ENCODE measurements at places on chromosomes 7 and 10.

- DNase-seq = no peak
These were observed 10.2 kb downstream of the HIPK2 start for GRCh38 chr7:139767561-139767982.

DNA sequence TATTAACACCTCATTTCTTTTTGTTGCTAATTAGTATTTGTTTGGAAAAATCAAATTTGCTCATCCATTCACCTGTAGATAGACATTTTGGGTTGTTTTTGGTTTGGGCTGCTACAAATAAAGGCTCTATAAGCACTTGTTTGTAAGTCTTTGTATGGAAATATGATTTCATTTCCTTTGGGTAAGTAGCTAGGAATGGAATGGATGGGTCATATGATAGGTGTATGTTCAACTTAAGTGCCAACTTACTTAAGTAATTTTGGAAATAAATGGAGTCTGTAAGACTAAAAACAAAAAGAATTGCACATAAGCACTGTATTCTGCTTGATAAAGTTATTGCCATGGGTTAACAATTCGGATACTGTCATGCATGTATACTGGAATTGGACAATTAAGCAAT is 157.7 kb upstream of the NAMPT start:
- DNase-seq = no peak

- no peak for DNase-seq
These were observed 9.1 kb downstream of the RASSF4 start for GRCh38 chr10:44968500-44969400.

DNA sequence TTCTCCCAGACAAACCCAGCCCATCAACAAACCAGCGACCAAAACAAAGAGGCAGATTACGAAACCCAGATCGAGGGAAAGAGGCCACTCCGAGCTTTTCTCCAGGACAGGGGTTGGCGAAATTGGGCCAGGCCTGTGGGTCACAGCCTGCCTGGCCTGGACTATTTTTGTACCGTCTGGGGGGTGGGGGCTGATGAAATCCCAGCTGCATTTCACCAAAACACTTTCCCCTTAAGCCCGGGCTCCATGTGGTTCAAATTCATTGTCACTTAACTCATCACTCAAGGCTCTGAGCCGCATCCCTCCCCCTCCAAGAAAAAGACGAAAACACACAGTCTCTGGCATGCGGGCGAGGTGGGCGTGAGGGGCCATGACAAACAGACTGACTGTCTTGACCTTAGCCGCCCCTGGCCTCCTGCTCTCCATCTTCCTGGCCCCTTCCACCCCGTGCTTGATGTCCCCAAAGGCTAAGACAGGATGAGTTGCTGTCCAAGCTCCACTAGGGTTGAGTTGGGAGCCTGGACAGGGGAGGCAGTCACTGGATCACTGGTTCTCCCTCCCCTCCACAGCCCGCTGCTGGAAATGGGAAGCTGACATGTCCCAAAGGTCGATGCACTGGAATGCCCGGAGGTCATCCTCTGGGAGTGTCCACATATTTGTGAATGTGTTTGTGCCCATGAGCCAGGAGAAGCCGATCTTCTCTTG is 19.2 kb downstream of the TMEM270 start:
- no peak for DNase-seq

- no peak for DNase-seq
These were observed 202.8 kb upstream of the NOBOX start for GRCh38 chr7:144606261-144606660.

DNA sequence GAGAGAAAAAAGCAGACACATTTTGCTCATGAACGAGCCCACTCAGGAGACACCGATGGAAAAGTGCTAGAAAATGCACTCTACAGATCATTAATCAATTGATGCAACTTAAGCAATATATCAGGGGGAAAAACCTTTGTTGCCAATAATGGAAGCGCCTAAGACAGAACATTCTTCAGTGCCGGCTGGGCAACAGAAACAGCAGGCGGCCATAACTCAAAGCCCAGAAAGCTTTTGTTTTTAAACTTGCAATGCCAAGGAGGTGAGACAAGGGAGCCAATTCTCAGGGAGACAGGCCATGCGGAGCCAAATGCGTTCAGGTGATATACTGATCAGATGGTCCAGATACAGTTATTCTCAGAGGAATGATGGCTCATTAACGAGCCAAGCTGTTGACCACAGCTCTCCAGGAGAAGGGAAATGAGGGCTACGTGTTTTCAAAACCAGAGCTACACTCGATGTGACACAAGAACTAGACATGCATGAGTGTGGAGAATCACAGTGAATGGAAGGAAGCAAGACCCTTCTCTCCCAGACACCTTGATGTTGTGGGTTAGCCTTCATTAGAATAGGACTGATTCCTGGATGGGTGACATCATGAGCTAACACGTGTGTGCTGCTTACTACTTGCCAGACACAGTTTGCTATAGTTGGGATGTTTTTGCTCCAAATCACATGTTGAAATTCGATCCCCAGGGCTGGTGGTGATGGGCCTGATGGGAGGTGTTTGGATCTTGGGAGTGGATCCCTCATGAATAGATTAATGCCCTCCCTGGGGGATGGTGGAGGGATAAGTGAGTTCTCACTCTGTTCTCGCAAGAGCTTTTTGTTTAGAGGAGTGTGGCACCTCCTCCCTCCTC is 79.1 kb upstream of the KCNMA1 start:
- DNase-seq = no peak

DNA sequence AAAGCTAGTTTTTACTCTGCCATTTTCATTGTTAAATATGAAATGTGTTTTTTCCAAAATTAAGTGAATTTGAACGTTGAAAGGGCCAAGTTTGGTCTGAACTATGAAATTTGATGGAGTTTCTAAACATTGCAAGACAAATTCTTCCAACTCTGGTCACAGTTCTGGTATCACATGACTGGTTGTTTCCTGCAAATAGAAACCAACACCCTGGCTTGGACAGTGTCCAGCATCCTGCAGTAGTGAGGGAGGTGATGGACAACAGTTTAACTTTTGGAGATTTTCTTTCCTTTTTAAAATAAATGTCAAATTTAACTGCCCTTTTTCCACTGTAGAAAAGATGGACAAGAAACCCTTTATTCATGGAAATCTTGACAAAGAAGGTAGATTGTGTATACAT is 54.8 kb upstream of the AGBL3 start:
- no peak for DNase-seq
